ENCODE measurements at places on chromosomes 7 and 10.
A peak's percentile ranks its signal among the peaks of the same experiment; 100 is the strongest.

DNA sequence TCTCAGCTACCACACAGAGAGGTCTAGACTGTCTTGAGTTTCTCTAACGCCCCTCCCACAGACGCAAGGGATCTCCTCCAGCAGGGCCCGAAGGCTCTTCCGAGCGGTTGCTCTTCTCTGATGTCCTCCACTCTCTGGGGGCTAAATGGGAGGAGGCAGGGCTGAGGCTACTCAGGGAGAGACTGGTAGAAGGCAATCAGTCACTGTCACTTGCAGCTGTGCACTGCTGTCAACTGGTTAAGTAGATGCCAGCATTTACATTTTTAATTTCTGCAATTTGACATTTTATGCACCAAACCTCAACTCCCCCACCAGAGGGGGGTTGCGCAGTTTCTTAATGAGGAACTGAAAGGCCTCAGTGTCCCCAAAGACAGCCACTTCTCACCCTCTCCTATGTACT lies 442.8 kb downstream of the PLXNA4 start:
- no peak for DNase-seq

GRCh38 chr10:89207801-89208551 lies 859 bp upstream of the CH25H start:
- DNase-seq: no peak

GRCh38 chr7:17991866-17992648 lies 35.6 kb downstream of the PRPS1L1 start:
- no peak for DNase-seq

GRCh38 chr10:24792638-24793037 lies 69.0 kb upstream of the ARHGAP21 start:
- no peak for DNase-seq

DNA sequence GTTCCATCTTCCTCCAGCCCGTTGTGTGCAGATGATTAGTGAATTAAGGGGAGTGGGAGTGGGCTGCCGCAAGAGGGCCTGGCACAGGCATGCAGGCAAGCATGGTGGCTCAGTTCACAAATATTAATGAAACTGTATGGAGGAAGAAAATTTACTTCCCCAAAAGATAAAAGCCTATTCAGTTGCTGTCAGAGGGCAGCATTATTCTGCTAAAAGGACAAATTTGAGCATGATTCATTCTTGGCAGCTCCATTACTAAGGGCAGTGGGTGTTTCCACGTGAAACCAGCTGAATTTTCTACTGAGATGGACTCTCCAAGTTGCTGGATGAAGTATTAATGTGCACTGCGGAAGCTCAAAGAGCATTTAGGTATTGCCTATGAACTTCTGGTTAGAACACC lies 90.9 kb upstream of the WDR11 start:
- no peak for DNase-seq

GRCh38 chr7:110975486-110975885 lies 115.4 kb upstream of the LRRN3 start:
- DNase-seq: no peak

GRCh38 chr7:142871260-142872105 lies 14.1 kb downstream of the TRPV6 start:
- DNase-seq: no peak

GRCh38 chr10:109411917-109412316 lies 511.4 kb downstream of the XPNPEP1 start:
- DNase-seq: no peak

DNA sequence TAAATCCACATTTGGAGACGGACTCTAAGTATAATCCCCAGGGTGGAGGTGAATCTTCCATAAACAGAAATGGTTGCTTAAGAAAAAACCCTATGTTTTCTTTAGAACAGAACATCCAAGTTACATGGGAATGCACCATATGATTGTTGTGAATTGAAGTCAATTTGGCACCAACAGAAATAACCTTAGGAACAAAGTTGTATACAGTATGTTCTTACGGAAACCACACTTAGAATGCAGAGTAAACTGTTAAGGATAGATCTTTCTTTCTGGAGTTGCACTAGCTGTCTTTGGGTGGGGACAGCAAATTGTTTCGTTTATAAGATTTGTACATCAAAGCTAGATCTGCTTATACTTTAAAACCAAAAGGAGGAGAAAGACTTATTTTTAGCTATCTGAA lies 316.4 kb downstream of the PTEN start:
- no peak for DNase-seq

GRCh38 chr10:23063973-23064812 lies 31.2 kb upstream of the MSRB2 start:
- DNase-seq: no peak

DNA sequence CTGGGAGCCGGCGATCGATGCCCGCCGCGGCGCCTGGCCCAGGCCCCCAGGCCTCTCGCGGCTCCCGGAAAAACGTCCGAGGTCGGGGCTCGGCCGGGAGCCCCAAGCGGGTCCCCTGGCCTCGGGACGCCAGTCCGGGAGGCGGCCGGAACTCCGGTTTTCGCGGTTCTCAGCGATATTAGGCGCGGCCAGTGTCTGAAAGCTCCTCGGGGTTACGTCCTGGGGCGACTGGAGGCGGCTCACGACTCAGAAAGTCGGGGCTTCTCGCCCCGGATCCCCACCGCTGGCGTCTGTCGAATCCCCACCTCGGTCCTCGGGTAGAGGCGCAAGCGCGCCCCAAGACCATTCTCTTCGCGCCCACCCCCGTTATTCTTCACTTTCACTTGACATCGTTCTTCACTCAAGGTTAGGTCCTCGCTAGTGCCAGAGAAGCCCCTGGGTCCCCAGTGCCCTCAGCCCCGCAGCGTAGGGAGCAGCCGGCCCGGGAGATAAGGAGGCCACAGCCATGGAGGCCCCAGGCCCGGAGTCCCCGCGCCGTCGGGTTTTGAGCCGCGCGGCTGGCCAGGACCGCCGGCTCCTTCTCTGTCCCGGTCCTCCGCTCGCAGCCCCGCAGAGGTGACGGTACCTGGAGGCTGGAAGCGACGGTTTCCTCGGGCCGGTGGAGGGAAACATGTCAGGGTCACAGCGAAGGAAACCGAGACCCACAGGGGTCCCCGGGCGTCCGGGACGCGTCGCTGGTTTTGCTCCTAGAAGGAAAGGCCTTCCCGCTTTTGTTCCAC lies 35.2 kb upstream of the EBLN1 start:
- DNase-seq: no peak

- no peak for DNase-seq
Measured at GRCh38 chr10:5544216-5544805, 19.6 kb downstream of the CALML3 start.

GRCh38 chr10:17177014-17177413 lies 24.5 kb downstream of the TRDMT1 start:
- DNase-seq: no peak

DNA sequence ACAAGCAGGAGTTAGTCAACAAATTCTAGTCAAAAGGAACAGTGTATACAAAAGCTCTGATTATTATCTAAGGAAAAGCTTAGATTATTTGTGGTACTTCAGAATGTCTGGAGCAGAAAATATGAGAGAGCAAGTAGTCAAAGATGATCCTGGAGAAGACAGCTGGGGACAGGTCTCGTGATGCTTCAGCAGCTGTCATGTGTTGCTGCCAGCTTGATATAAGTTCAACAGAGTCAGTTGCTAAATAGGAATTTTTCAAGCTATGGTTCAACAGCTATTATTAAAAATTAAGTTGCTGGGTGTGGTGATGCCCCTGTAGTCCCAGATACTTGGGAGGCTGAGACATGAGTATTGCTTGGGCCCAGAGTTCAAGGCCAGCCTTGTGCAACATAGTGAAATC lies 240.0 kb upstream of the RHOBTB1 start:
- DNase-seq: no peak

GRCh38 chr10:9635691-9636090 lies 1382.0 kb upstream of the CELF2 start:
- no peak for DNase-seq

DNA sequence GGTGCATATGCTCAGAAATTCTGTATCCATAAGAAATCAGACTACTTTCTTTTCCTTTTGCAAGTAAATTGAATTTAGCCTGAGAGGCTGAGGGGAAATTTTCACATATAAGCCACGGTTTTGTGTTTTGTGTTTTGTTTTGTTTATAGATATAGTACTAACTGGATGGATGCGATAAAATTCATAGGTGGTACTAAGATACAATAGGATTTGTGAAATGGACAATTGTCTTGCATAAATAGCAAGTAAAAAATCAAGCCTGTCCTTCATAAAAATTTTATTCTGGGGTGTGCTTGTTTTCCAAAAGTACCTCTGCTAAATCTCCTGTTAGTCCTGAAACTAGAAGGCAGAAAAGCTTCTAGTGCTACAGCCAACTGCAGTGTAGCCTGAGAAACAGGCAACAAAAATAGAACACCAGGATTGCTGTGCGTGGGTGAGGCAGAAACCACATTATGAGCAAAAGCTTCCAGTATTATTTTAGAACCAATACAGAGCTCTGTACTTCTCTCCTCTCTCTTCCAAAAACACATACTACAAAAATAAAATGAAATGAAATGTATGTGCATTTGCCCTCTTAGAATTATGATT lies 634 bp upstream of the HDAC9 start:
- DNase-seq: no peak

GRCh38 chr10:80487791-80488538 lies 33.9 kb downstream of the TSPAN14 start:
- no peak for DNase-seq

GRCh38 chr10:124156524-124157260 lies 63.3 kb upstream of the CHST15 start:
- no peak for DNase-seq

DNA sequence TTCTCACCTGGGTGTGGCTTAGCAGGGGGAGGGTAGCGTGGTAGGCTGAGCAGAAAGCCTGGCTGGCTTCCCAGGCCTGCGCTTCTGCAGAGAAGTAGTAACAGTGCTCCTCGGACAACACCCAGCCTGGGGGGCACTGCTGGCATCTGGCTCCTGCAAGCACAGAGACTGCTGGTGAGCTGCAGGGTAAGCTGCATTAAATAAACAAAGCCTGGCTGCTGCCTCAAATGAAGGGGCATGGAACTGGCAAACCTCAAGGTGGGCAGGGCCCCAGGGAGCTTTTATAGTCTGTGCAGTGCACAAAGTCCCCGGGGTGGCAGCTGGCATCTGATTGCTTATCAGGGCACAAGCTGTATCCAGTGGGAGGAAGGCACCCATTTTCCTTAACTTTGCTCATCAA lies 3.9 kb downstream of the KLRG2 start:
- DNase-seq: no peak

DNA sequence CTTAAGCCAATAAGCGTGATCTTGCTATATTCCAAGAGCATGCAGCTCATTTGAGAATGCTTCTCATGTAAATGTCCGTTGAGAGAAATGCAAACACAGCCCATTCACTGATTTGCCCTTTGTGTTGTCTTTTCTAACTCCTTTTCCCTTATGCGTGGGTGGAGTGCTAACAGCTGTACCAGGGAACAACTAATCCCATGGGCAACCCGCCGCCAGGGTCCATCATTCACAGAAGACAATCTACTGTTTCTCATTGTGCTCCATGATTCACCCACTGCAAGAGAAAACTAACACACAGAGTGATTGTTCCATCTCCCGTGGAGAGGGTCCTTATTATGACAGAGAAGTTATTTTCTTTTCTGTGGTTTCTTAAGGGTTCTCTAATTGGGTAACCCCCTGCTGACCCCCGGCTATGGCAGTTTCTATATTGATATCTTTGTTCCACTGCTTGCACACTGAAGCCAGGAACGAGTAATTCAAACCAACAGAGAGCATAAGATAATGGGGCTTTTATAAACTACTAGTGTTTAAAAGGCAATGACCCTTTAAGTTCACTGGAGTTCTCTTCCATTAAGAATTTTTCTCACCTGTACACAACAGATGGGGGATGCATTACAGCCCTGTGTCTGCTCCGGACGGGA lies 298.7 kb downstream of the BAMBI start:
- peak; percentile 97 for DNase-seq

GRCh38 chr10:1395025-1395480 lies 338.9 kb downstream of the WDR37 start:
- DNase-seq: no peak

- DNase-seq: no peak
Measured at GRCh38 chr10:10804998-10805740, 212.5 kb upstream of the CELF2 start.

GRCh38 chr7:102096012-102096332 lies 190.7 kb upstream of the SH2B2 start:
- DNase-seq: no peak

- DNase-seq: no peak
Measured at GRCh38 chr10:72322280-72323058, 32.2 kb downstream of the DNAJB12 start.

Data from NCI-H187 treated with DMSO at 0.1 percent for 48 hours (cell line).